ENCODE measurements at places on chromosomes 5 and 9.

DNA sequence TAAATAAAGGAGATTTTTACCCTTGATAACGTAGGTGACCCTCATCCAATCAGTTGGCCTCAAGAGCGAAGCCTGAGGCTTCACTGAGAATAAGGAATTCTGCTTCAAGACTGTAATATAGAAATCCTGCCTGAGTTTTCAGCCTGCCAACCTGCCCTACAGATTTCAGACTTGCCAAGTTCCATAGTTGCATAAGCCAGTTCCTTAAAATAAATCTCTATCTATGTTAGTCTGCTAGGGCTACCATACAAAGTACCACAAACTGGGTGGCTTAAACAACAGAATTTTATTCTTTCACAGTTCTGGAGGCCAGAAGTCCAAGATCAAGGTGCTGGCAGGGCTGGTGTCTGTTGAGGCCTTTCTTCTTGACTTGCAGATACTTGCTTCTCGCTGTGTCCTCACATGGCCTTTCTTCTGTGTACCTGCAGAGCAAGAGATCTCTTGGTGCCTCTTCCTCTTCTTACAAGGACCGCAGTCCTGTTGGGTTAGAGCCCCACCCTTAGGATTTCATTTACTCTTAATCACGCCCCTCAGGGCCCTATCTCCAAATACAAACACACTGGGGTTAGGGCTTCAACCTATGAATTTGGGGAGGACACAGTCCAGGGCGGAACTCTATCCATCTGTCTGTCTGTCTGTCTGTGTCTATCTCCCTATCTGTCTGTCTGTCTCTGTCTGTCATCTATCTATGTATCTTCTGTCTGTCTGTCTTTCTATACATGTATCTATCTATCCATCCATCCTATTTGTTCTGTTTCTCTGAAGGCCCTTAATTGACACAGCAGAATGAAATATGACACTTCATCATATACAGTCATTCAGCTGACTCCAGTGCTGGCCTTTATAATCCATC, 17.0 kb upstream of the CMBL start:
- no peak for DNase-seq

GRCh38 chr5:111517853-111518501, 5.6 kb upstream of the STARD4 start:
- DNase-seq: no peak

GRCh38 chr9:92486371-92486770, 4.1 kb upstream of the ASPN start:
- no peak for DNase-seq

- no peak for DNase-seq
Measured at GRCh38 chr5:170184737-170185136, 48.0 kb upstream of the C5orf58 start.

DNA sequence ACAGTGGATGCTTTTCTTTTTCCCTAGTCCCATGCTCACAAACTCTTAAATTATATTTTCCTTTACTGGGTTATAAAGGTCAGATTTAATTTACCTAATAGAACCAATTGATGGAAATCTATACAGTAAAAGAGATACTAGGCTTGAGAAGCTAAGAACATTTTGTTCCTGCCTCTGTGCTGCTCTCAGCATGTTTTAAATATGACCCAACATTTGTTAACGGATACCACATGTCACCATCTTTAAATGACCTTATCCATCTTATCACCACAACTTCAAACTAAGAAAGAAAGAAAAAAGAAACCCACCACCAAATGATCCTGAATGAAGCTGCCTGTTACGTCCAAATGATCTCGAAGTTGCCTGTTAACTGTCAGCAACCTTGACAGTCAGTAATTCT, 334.7 kb upstream of the ZNF608 start:
- DNase-seq: no peak

GRCh38 chr5:160555971-160556631, 134.4 kb downstream of the PTTG1 start:
- no peak for DNase-seq

DNA sequence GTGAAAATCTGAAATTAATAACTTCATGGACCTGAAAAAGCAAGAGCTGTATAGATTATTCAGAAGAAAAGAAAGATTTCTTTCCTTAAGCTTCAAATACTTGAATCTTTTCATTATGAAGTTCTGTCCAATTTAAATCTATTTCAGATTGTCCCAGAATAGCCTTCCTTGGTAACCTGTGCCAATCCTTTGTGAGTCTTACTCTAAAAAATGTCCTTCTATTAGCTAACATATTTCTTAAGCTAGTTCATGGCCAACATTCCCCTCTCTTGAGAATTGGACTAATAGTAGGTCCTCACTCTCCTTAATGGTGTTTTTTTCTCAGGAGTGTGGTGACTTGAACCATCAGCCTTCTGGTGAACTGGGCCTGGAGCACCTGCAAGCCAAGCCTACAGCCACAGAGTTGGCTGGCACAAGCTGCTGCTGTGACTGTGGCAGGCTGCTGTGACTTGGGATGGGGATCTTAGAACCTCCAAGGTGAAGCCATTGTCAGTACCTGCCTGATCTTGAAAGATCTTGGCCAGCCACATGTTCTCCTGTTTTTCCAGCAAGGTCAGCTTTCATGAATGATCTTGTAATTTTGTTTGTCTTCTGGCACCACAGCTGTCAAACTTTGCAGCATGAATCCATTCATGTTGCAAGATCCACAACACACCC, 262.6 kb upstream of the MAP3K1 start:
- DNase-seq: no peak

DNA sequence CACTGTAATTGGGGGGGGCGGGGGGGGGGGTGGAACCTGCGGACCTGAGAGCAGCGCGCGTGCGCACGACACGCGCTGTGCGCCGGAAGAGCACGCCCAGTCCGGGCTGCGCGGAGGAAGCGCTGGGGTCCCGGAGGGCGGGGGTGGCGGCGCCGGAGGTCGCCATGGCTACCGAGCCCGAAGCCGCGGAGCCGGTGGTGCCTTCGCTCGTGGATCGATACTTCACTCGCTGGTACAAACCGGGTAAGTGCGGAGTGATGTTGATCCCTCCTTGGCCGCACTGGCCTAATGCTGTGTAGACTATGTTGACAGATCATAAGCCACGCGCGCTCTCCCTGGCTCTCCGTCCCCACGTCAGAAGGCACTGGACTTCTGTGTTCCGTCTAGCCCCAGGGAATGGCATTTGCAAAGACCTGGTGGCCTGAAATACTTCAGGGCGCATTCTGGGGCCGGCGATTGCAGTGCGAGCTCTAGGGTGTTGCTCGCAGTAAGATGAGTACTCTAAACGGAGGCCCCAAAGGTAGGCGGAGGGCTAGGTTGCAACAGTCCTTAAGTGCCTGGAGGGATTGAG, at the start of gene ABITRAM:
Gene ABITRAM (plus strand): TSS at position 78 of the 571 bp plus-strand sequence. CDS start 87 bp downstream, at position 165.
- peak; percentile 78 for DNase-seq

- DNase-seq: no peak
Measured at GRCh38 chr5:30918171-30918570, 275.3 kb upstream of the CDH6 start.

DNA sequence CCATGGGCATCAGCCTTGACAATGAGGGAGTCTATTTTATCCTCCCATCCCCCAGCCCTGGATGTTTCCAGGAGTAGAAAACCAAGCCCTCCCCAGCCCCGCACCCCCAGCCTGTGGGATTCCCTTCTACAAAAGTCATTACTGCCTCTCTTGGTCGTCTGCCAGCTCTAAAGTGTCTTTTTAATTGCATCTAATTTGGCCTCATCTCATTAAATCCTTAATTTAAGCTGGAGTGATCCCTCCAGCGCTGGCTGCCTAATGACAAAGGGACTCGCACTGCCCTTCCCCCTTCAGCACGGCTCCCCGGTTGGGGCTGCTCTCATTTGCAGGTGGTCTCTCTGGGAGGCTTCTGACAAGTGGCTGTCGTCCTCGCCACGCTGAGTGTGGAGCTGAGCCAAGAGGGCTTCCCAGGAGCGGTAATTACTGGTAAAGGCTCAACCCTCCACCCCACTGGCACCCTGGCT, 107.9 kb upstream of the ALDH1B1 start:
- no peak for DNase-seq

- DNase-seq: peak; percentile 47
Measured at GRCh38 chr9:121886759-121887485, 206.2 kb downstream of the TTLL11 start.

- DNase-seq: no peak
Measured at GRCh38 chr9:90477535-90477934, 165.1 kb downstream of the DIRAS2 start.

DNA sequence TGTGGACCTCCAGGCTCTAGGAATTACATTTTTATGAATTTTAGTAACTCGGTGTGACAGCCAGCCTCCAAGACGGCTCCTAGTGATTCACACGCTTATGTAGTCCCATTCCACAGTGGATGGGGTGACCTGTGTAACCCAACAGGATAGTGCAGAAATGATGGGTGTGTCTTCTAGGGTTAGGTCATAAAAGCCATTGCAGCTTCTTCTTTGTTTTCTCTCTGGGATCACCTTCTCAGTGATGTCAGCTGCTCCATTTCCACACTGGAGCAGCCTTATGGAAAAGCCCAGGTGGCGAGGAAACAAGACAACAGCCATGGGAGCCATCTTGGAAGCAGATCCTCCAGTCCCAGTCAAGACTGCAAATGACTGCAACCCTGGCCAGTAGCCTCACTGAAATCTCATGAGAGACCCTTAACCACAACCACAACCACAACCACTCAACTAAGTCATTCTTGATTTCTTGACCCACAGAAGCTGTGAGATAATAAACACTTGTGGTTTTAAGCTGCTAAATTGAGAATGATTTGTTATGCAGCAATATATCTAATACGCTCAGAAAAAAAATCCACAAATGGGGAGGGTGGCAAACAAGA, 5.1 kb upstream of the GNPDA1 start:
- DNase-seq: peak; percentile 66

DNA sequence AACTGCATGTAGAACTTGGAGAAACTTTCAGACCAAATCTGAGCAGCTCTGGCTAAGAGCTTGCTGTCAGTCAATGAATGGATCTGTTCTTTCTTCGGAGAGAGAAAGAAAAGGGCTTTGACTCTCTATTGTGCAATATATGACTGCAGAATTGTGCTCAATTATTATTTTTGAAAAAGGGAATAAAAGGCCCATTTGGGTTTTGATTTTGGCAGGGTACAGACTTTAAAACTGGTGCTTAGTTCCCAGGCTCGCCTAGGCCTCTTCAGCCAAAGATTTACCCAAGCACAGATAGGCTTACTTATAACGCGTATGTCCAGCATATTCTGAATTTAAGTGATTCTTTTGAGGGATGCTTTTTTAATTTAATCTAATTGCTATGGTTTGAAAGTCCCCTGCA, 59.3 kb downstream of the RETREG1 start:
- no peak for DNase-seq

DNA sequence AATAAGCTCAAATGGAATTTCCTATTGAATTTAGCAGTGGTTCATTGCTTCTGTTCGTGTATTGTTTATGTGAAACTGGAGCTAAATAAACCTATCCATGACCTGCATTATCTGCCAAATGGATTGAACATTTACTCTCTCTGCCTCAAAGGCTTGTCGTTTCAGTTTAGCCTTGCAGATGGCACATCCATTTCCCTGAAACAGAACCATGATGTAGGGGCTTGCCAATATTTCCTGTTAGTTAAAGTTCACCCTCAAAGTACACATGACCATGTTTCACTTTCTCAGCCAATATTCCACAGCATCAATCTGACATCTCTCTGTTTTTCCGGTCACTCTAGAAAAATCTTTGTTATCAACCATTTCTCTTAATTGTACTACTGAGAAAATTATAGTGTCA, 545.3 kb downstream of the TAF11L14 start:
- no peak for DNase-seq

DNA sequence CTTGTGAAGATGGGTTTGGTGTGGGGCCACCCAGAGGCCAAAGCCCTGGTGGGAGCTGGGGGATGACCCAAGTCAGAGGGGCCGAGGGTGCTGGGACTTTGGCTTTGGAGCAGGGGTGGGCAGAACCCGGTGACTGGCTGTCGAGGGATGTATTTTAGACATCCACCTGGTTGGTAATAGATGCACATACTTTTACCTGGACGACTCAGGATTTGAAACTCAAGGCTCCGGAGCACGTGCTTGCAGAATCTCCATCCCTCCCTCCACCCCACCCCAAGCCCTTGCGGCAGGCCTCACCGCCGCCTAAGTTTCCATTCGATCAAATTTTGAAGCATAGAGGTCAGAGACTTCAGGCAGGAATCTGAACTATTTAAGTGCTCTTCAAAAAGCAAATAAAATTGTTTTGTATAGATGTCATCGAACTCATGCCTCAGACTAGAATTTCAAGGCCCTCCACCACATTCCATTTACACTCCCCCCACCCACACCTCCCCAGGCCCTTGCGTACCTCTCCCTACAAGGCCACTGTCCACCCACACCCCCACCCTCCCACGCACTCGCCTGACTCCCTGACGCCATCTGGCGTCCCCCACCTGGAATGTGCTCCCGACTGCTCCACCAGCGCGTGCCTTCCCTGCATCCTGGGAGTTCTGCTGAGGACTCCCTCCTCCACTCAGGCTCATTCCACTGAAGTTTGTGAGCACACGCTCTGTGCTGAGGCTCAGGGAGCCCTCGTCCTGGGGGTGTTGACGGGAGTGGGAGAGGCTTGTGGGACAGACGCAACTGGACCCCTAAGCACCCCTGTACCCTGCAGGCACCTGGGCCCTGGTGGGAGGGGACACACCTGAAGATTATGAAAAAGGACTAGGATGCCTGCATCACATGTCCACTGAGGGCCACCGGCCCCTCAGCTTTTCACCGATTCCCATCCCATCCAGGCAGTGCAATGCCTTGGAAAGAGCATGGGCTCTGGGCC, 56.4 kb upstream of the RPL26L1 start:
- no peak for DNase-seq

- DNase-seq: peak; percentile 47
Measured at GRCh38 chr5:139415221-139415861, 11.5 kb upstream of the SPATA24 start.

DNA sequence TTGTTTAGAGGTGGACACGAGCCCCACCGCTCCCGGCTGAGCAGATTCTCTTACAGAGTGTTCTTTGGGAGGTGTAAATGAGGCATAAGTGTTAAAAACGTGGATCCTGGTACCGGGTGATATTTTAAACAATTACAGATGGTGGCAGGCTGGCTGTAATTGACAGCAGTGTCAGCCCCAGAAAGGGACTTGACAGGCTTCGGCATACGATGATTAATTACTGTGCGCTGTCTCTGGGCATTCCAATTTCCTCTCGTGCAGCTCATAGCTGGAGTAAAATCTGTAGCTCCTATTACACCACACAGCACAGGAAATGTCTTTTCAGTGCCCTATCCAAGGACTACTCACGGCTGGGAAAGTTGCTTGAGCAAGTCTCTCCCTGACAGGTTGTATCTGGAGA, 305.4 kb upstream of the IRX2 start:
- no peak for DNase-seq

- DNase-seq: no peak
Measured at GRCh38 chr9:121876255-121876654, 216.9 kb downstream of the TTLL11 start.

- DNase-seq: no peak
Measured at GRCh38 chr5:74325866-74326265, 314.7 kb downstream of the ENC1 start.

GRCh38 chr5:20497356-20497755, 509.4 kb upstream of the CDH18 start:
- DNase-seq: no peak

DNA sequence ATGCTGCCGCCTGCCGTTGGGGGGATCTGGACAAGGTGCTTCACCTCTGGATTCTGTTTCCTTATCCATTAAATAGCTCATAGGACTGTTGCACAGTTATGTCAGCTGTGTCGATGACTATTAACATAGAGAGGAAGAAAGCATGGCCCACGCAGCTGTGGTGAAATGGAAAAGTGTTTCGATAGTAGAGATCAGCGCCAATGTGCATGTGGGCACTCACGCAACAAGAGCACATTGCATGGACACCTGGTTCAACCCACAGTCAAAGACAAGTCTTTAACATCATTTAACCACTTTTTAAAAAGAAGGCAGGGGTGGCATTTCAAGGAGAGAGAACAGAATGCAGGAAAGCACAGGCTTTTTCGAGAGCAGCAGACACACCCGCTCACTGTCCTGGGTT, 107.6 kb downstream of the ADCY2 start:
- DNase-seq: no peak

All from stimulated activated naive CD8-positive, alpha-beta T cell treated with anti-CD3 and anti-CD28 coated beads, Interleukin-15, amount 100 ng/mL, for 72 hours (primary cell).